ENCODE measurements at places on chromosomes 2 and 18.

- DNase-seq = no peak
Measured at GRCh38 chr2:94871226-94872087, at the start of gene TEKT4. TSS of gene TEKT4 (plus strand) at chr2:94871430. CDS start at chr2:94871580, 150 bp downstream.

DNA sequence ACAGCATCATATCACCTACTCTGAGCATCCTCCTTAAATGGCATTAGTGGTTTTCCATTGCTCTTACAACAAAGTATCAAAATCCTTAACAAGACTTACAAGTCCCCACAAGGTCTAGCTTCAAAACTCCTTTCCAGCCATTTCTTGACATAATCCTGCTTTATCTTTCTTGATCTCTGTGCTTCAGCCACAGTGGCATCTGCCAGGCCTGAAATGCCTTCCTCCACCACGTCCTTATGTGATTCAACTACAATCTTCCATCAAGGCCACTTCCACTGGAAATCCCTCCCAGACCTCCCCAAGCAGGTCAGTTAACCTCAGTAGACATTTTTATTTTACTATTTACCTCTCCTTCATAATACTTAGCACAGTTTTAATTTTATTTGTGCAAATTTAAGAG lies 83.8 kb upstream of the CCDC150 start:
- no peak for DNase-seq

- no peak for DNase-seq
Measured at GRCh38 chr2:201049455-201049854, 22.0 kb downstream of the HYCC2 start.

- no peak for DNase-seq
Measured at GRCh38 chr18:78904179-78904531, 75.5 kb upstream of the SALL3 start.

GRCh38 chr18:23250893-23251656 lies 115.8 kb downstream of the CABLES1 start:
- DNase-seq = no peak

DNA sequence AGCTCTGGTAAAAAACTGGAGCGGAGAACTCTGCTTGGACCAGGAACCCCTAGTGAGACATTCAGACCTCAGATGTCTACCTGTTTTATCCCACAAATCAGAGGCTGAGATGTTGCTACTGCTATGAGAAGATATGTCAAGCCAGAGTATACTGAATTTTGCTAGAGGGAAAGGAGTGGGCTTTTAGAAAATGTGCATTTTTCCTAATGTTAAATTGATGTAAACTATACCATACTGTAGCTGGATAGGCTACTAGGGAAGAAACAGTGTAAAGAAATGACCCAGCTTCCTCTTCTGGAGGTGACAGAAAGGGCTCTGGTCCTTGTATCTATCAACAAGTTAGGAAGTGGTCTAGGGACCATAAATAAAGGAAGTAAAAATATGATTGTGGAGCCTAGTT lies 65.0 kb downstream of the SLC39A10 start:
- DNase-seq = no peak

- DNase-seq = no peak
Measured at GRCh38 chr18:36811430-36811829, 17.4 kb downstream of the TPGS2 start.

DNA sequence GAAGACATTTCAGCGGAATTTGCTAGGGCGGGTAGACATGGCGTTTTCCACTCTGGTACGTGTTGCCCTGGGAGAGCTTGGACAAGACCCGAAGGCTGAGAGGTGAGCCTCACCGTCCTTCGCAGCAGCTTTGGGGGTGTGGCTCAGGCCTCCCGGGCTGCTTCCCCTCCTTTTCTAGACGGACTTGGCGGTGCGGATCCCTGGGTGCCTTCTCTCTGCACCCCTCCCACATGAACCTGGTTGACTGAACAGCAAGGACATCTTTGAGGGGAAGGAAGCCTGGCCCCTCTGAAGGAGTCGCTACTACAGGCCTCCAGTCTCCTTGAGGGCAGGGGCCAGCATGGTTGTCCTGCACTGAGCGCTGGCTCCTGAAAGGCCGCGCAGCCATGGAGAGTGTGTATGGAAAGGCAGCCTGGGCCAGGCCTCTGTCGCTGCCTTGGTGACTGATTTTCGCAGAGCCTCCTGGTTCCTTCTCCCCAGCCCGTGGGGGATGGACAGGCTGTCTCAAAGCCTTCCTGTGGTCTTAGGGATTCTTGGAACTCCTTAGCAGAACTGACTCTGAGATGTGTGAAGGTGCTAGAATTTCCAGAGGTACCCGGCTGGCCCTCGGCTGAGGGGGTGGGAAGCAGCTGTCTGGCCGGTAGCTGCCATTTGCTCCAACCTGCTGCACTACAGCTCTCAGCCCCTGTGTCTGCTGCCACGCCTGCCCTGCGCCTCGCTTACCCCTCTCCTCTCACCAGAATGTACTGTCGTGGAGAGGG lies 9.9 kb downstream of the CNNM4 start:
- no peak for DNase-seq

Measured in Karpas-422 (cell line).